ENCODE measurements at places on chromosomes 16 and 17.

DNA sequence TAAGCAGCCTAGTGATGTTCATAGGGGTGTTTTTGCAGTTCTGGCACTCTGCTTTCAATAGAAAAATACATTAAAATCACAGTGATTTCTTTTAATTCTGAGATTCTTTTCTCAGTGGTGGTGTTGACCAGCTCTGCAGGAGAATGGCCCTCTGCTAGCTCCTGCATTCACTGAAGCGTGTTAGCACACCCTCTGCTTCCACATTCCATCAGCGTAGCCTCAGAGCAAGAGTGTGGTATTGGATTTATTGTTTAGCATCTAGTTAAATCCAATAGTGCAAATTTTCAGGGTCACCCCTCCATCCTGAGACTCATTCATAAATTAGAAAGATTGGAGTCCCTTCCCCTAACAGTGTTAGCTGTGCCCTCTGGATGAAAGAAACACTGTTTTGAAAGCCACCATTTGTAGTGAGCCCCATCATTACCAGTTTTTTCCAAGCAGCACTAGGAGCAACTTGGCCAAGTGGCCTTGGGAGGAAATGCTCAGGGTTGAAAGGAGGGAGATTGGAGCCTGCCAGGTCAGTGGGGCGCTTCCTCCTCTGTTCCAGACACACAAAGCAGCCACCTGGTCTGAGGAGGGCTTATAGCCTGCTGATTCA, 45.7 kb downstream of the B9D1 start:
- DNase-seq, result no peak

DNA sequence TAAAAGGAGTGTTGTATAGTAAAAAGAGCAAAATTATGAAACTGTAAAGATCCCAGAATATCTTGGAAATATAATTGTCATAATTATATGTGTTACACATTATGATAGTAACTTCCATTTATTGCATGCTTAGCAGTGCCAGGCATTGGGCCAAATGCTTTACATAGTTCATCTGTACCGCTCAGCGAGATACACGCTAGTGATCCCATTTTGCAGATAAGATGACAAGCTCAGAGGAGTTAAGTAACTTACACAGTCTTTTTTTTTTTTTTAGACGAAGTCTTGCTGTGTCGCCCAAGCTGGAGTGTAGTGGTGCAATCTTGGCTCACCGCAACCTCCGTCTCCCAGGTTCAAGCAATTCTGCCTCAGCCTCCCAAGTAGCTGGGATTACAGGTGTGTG, 6.8 kb upstream of the EZH1 start:
- DNase-seq, result no peak

DNA sequence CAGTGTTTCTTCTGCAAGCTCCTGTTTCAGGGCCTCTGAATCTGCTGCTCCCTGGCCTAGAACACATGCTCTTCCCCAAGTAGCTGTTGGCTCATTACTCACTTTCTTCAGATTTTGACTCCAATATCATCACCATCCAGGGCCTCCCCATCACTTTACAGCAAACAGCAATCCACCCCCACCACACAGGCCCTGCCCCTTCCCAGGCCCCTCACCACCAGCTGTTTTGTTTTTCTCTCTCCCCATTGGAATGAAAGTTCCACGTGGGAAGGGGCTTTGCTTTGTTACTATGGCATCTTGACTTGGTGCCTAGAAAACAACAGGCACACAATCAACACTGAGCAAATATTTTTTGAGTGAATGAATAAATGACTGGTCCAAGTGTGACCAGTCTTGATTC, 4.0 kb downstream of the TMEM170A start:
- peak; percentile 88 for DNase-seq

DNA sequence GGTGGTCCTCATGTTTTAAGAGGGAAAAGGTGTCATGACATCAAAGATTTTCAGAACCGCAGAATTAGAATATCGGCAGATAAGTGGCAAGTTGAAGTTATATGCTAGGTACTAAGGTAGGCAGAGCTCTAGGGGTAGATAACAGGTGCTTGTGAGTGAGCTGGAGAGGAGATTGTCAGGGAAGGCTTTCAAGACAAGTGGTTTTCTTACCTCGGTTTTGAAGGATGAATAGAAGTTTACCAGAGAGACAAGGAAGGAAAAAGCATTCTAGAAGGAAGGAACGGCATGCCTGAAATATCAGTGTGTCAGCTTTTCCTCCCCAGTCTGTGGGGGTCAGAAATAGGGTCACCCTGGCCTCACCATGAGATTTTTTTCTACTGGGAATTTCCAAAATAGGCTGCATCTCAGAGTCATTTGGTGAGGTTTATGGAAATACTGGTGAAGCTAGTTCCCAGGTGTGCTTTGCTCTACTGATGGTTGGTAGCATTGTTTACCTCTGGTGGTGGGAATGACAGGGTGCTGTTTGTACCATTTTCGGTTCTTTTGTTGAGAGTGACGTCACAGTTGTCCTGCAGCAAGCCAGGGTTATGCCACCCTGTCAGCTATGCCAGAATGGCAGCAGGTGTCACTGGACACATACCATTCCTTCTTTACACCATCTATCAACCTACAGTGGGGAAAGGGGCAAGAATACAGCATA, 112.5 kb downstream of the MSI2 start:
- DNase-seq, result no peak

GRCh38 chr16:84986102-84986501, 25.2 kb downstream of the ZDHHC7 start:
- no peak for DNase-seq

DNA sequence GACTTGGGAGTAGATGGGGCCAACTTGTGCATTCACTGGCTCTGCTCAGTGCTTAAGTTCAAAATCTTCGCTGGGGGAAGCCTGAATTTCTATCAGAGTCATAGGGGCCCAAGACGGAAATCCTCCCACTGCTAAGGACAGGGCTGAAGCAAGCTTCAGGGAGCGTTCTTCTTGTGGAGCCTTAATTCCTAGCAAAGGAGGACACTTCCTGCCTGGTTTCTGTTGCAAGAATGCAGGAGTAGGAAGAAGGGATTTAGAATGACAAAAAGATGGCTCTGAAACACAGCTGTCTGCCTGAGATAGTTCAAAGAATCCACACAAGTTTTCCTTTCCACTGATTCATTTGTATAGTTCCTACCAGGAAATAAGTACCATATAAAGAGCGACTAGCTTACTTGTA, 26.4 kb downstream of the PSME3IP1 start:
- DNase-seq, result no peak

- DNase-seq, result peak; percentile 88
Observed at GRCh38 chr17:8162233-8162996, at the start of gene VAMP2. VAMP2 (minus strand) TSS chr17:8162948; CDS start chr17:8162879, 69 bp downstream.
